ENCODE measurements at places on chromosomes 12 and 14.
A peak's percentile ranks its signal among the peaks of the same experiment; 100 is the strongest.

DNA sequence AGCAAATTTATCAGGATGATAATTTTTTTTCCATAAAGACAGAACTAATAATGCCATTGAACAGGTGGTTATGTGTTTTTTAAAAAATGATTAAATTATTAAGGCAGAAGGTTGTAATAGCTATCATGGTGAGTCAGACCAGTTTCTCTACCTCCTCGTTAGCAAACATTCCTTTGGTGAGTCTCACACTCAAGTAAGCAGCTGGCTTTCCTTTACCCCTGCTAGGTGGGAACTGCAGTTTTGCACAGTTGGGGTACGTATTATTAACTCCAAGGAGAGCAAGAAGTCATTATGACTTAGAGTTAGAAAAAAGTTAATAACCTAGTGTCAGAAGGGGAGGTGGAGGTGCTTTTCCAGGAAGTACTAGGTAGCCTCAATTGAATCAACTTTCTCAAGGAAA, 165.3 kb downstream of the SNAPC1 start:
- DNase-seq: no peak

GRCh38 chr12:39402922-39403321, 40.0 kb downstream of the KIF21A start:
- DNase-seq: no peak

DNA sequence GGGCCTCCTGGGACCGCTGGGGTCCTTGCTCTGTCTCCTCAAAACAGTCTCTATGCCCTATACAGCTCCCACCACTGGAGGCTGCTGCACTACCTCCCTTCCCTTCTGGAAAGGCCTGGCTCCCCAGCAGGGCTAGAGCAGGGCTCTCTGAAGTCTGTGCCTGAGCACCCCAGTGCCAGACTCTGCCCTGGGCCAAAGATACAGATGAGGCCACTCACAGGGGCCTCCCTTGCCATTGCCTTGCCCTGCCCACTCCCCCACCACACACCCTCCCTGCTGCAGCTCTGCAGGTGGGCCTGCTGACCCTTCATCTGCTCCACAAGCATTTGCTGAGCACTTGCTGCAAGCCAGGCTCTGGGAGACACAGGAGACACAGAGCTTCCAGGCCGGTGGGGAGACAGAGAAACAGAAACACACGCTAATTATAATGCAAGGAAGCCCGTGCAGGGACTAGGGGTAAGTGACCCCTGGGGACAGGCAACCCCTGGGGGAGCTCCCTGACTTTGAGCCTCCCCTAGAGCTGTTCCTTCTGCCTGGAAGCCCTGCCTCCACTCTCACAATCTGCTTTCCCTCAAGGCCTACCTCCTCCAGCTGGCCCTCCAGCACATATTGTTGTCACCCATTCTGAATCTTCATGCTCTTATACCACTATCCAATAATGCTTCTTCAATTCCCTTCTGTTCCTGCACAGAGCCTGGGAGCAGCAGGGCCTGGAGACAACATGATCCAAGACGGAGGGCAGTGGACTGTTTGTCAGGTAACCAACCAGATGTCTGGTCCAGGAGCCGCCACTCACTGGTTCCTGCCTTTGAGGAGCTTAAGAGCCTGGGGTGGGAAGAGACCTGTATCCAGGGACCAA, 32.6 kb upstream of the PNMA1 start:
- DNase-seq: no peak

DNA sequence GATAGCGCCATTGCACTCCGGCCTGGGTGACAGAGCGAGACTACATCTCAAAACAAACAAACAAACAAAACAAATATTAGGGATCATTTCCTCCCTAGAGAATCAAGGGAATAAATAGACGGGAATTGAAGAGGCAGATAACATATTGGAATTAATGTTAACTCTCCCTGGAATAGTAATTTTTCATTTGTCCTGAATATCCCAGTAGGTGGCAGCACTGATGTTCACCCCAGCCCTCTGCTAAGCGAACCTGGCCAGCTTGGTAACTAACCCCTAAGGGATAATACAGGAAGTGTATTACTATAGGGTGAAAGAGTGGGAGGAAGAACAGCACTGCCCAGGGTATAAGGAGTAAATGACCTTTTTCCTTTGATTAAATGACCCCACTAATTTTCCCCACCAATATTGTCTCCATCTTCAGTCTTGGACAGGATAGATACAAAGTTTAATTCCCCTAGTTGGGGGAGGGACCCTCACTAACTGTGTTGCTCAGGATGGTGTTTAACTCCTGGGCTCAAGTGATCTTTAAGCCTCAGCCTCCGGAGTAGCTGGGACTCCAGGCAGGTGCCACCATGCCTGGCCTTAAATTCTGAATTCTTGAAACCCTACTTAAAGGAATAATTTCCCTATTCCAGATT, 40.5 kb downstream of the SLC2A14 start:
- DNase-seq: peak; percentile 0

DNA sequence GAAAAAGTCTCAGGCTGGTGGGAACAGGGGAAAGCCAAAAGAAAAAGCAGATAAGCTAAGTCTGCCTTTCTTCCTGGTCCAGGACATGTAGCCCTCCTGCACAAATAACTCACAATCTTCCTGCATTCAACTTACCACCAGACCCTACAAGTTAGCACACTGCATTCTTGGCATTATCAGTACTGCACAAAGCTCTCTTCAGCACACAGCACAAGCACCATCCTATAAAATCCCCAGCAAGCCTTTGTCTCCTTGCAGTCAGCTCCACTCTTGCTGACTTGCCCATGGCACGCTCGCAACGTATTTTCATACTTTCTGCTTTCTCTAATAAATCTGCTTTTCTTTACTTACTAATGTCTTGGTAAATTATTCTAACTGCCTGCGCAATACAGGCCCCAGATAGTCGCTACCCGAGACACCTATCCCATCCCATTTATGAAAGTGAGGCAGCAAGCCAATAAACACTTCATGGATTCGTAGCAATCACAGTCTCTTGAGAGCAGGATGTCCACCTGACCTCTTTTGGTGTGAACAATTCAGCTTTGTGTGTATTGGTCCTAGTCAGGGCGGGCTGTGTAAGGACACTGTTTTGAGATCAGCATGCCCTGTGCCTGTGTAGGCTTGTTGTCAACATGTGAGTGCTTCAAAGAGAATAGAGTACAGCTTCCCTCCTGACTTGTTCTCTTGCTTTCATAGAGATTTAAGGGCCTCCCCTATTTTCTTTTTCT, 49.0 kb downstream of the TMEM117 start:
- no peak for DNase-seq

- DNase-seq: no peak
These were observed 18.6 kb downstream of the ISCA2 start for GRCh38 chr14:74511966-74512830.

DNA sequence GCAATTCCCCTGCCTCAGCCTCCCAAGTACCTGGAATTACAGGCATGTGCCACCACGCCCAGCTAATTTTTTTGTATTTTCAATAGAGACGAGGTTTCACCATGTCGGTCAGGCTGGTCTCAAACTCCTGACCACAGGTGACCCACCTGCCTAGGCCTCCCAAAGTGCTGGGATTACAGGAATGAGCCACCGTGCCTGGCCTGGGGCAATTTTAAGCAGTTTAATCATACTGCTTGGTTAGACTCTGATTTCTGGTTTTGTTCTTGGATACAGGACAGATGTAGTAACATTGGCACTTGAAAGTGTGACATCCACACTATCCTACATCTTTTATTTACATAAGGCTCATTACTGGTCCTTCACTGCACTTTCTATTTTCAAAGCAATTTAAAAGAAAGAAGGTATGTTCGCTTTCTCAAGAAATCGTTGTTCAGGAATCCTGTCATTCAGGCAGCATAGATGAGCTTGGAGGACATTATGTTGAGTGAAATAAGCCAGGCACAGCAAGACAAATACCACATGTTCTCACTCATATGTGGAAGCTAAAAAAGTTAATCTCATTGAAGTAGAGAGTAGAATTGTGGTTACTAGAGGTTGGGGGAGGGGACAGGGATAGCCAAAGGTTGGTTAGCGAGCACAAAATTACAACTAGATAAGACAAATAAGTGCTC, 4.0 kb upstream of the NUAK1 start:
- no peak for DNase-seq

DNA sequence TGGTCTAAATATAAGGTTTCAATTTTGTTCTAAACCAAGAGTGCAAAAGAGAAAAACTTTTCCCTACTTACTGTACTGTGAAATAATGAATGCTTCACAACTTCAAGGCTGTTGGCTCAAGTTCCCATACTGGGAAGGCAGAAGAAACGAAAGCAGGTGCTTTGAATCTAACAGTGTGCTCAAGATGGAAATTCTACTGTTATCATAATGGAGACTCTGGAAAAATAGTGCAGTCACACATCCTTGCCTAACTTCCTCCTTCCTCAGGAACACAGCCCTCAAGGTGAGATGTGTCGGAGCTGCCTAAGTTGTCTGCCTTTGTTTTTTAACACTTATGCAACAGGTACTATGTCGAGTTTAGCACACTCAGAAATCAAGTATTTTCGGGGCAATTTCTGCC, 131.1 kb downstream of the STXBP6 start:
- no peak for DNase-seq

GRCh38 chr14:101821528-101821927, 60.0 kb downstream of the PPP2R5C start:
- no peak for DNase-seq

DNA sequence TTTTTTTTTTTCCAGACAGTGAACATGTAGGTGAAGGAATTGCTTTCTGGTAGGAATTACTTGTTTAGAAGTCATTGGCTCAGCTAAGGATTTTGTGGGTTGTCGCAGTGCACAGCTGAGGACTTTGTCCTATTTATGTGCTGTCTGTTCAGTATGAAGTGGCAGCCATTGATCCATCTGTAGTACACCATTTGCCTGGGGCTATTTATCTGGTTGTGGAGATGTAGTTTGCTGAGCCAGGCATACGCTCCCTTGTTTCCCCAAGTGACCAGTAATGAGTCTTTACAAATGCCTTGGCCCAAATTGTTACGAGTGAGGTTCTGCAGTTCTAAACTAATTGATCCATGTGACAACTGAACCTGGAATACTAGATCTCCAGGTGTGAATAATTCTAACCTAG, 140.1 kb downstream of the NRXN3 start:
- DNase-seq: peak; percentile 54

GRCh38 chr14:75896341-75896740, 85.5 kb downstream of the TGFB3 start:
- DNase-seq: no peak

DNA sequence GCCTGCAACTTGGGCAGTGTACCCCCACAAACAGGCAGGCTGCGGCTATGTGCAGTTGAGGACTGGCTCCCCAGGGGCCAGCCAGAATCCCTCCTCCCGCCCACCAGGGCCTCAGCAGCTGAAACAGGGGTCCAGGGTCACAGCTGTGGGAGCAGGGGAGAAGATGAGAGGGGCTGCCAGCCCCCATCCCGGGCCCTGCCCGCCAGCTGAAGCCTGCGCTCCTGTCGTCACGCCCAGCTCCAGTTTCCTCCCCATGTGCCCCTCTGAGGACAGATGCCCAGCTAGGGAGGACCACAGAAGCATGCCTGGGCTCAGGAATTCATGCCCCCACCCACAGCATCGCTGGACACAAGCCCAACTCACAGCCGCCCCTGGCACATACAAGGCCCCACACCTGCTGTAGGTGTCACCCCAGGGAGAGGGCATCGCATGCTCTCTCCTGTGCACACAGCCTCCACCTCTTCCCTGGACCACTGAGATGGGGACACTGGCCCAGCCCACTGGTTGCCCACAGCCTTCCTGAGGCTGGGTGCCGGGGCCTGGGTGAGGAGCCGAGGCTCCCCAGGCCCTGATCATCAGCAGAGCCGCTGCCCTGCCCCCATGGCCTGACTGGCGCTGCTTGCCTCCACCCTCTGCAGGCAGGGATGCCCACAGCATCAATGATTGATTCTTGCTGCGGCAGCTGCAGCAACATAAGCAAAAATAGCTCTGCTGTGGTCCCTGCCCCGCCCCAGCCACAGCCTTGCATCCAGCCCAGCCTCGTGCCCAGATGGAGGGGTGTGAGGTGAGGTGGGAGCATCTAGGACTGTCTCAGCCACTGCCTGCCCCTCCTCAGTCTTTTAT, 3.7 kb upstream of the CLBA1 start:
- DNase-seq: no peak

- DNase-seq: no peak
These were observed 48.6 kb downstream of the SH2B3 start for GRCh38 chr12:111454311-111454710.

GRCh38 chr14:51447411-51447810, 204.3 kb upstream of the FRMD6 start:
- DNase-seq: no peak

GRCh38 chr12:51128919-51129318, 44.0 kb downstream of the TFCP2 start:
- DNase-seq: no peak

DNA sequence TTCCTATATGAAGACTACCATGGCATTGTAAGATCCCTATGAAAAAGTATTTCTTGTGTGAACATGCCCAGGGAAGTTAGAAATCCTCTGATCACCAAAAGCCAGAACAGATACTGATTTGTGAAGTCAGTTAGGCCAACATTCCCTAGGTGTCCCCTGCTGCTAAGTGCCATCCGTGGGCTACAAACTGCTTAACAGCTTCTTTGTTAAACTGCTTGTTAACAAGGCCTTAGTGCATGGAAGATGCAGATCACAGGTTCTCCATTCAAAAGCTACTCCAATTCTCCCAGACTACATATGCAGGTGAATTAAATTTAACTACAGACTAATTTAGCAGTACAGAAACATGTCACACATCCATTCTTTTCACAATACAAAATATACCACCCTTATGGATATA, 108.2 kb downstream of the PRICKLE1 start:
- DNase-seq: no peak

DNA sequence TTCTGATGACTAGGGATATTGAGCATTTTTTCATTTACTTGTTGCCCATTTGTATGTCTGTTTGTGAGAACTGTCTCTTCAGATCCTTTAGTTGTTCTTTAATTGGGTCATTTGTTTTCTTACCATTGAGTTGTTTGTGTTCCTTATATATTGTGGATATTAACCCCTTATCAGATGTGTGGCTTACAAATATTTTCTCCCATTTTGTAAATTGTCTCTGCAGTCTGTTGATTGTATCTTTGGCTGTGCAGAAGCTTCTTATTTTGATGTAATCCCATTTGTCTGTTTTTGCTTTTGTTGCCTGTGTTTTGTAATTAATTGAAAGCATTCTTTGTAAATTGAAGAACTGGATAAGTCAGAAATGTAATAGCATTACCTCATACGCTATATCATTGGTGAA, 459.1 kb upstream of the FOXG1 start:
- DNase-seq: no peak

DNA sequence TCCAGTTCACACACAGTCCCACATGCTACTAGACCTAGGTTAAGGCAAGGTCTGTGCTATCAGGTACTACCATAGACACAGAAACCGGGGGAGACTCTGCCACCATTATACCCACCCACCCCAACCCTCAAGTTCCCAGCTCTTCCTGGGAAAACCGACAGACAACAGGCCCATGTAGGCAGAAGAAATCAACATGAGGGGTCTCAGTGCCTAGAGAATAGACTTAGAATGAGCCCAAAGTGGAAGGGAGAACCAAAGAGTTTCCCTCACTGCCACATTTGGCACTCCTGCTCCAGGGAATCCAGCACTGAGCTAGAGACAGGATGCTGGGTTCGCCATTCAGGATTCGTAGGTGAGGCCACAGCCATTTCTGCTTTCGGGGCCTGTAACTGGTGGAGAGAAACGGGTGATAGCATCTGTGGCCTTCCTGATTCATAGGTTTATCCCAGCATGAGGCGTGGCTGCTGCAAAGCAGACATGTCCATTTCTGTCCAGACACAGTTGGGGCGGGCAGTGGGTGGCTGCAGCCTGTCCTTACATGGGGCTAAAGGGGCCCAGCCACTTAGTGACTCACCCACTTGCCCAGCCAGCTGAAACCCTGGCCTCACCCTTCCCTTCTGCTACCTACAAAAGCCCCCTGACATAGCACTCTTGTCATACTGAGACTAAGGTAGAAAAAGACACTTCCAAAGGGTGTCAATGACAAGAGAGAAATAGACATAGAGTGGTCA, 69.4 kb downstream of the IRF2BPL start:
- no peak for DNase-seq

GRCh38 chr12:39441189-39441962, 1.5 kb downstream of the KIF21A start:
- no peak for DNase-seq

All from NCI-H1092 treated with DMSO at 0.1 percent for 48 hours (cell line).